Trophoblast cell (in vitro differentiated cells and primary cell): ENCODE measurements at places on chromosomes 2 and 18.

- no peaks in the 10 kb centered on the region for H3K36me3 ChIP-seq
- DNase-seq = no peak
- no peak overlapping the region for H3K27ac ChIP-seq
- H3K4me1 ChIP-seq = peaks cover 3% of the 10 kb centered on the region
These were observed 22.0 kb downstream of the EPC2 start for GRCh38 chr2:148666555-148666954.

DNA sequence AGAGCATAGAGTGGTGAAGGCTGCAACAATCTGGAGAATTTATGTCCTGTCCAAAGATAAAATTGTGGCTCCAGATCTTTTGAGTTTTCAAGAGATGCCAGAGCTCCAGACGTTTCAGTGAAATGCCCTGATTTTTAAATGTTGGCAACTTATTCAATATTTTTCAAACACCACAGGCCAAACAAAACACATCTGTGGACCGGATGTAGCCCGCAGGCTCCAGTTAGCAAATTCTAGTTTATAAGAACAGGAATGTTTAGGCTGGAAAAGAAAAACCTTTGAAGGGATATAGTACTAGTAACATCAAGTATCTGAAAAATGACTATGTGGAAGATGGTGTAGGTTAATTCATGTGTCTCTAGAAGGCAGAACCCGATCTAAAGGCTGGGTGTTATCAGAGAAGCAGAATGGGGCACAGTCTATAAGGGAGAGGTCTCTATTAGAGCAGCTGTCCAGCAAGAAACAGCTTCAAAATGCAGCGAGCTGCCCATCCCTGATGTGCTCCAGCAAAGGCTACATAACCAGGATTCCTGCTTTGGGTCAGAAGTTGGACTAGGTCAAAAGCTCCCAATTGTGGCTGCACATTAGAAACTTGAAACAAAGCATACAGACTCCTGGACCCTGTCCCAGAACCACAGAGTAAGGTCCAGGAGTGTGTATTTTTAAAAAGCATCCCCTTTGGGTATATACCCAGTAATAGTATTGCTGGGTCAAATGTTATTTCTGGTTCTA lies 105.9 kb downstream of the ANKRD44 start:
- no peaks in the 10 kb centered on the region for H3K36me3 ChIP-seq
- peaks cover 4% of the 10 kb centered on the region for H3K4me1 ChIP-seq
- H3K27me3 ChIP-seq = no peaks in the 10 kb centered on the region
- no peak overlapping the region for H3K4me3 ChIP-seq
- H3K27ac ChIP-seq = no peak overlapping the region

GRCh38 chr2:84972207-84972783 lies 1.3 kb downstream of the KCMF1 start:
- no peaks in the 10 kb centered on the region for H3K4me1 ChIP-seq
- peak overlapping the region; percentile 87 for H3K4me3 ChIP-seq
- peak overlapping the region; percentile 99 for H3K27ac ChIP-seq
- H3K36me3 ChIP-seq = no peaks in the 10 kb centered on the region

DNA sequence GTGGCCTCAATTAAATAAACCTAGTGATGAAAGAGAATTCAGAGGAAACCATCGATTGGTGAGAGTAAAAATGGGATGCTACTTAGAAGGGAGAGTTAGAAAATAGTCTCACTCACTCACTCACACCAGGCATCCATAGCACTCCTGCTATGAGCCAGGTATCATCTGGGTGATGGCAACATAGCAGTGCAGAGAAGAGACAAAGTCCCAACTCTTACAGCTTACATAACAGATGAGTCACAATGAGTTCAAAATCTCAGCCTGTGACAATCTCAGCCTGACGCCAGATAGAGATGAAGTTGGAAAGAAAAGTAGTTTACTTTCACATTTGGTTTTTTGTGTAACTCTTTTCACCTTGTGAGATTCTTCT lies 55.4 kb upstream of the THOC1 start:
- no peak overlapping the region for H3K4me3 ChIP-seq
- peaks cover 1% of the 10 kb centered on the region for H3K4me1 ChIP-seq
- peak; percentile 75 for DNase-seq
- H3K27me3 ChIP-seq = no peaks in the 10 kb centered on the region
- no peaks in the 10 kb centered on the region for H3K36me3 ChIP-seq

GRCh38 chr2:220887876-220888275 lies 684.2 kb downstream of the EPHA4 start:
- H3K4me1 ChIP-seq = peaks cover 2% of the 10 kb centered on the region
- H3K36me3 ChIP-seq = no peaks in the 10 kb centered on the region
- no peak overlapping the region for H3K4me3 ChIP-seq
- H3K27ac ChIP-seq = peak overlapping the region; percentile 73
- DNase-seq = no peak

DNA sequence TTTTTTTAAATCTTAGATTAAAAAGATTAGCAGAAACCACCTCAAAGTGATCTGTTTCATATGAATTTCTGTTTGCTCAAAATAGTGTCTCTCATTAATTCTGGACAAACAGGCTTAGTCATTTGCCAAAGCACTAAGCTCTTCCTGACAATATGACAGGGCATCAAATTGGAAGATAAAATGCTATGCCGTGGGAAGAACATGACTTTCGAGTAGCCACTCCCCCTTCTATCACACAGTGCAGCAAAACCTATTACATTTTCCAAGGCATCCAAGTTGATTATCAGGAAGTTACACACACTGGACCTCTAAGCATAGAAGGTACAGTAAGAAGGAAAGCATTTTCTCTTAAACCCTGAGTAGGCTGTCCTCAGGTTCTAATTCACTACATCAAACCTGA lies 89.5 kb downstream of the STK39 start:
- no peak for DNase-seq
- no peaks in the 10 kb centered on the region for H3K4me1 ChIP-seq
- no peak overlapping the region for H3K27ac ChIP-seq
- H3K36me3 ChIP-seq = no peaks in the 10 kb centered on the region
- H3K4me3 ChIP-seq = no peak overlapping the region
- no peaks in the 10 kb centered on the region for H3K27me3 ChIP-seq

DNA sequence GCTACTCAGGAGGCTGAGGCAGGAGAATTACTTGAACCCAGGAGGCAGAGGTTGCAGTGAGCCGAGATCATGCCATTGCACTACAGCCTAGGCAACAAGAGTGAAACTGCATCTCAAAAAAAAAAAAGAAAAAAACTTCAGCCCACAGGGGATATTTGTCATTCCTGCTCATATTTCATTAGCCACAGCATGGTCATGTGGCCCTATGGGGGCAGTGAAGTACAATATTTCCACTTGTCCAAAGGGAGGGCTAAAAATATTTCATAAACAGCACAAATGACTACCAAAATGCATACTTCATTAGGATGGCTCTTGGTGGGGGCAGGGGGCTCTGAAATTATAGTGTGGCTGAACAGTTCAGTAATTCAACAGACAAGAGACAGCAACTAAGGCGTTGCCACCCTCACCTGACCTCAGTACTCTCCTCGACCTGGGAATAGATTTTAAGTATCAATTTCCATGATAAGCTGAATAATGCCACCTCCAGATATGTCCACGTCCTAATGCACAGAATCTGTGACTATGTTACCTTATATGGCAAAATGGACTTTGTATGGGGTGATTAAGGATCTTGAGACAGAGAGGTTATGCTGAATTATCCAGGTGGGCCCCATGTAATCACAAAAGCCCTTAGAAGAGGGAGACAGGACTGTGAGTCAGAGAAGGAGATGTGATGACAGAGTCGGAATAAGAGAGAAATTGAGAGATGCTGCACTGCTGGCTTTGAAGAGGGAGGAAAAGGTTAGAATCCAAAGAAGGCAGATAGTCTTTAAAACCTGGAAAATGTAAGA lies 158.2 kb upstream of the CRIM1 start:
- no peaks in the 10 kb centered on the region for H3K4me1 ChIP-seq
- H3K4me3 ChIP-seq = no peak overlapping the region
- no peak for DNase-seq
- H3K27ac ChIP-seq = no peak overlapping the region

DNA sequence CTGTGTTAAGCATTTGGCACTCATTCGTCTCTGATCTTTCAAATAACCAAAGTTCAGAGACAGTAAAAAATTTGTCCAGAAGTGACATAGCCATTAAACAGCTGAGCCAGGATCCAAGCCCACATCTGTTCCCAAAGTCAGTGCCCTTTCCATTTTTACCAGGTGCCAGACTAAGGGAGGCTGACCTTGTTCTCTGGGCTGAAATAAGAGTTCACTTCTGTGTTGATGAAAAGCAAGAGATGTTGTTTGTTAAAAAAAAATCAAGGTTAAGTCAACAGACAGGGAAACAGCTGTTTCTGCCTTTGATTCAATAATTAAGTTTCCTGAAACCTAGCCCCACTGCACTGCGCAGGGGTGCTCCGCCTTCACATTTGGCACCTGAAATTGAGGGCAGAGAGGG lies 117.1 kb downstream of the PRKRA start:
- no peak overlapping the region for H3K4me3 ChIP-seq
- no peak for DNase-seq

DNA sequence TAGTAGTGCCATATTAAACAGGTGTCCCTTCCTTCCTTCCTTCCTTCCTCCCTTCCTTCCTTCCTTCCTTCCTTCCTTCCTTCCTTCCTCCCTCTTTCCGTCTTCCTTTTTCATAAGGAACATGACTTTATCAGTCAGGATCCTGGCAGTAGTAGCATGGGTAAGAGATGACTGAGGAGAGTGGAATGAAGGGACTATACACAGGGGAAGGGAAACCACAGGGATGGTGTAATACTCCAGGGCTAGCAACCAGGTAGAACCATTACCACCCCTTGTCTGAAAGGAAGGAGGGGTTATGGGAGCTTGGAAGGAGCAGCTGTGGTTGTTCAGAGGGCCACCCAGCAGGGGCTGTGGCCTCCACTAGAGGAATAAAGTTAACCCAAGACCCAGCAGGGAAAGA lies 23.2 kb upstream of the KDM3A start:
- no peaks in the 10 kb centered on the region for H3K27me3 ChIP-seq
- H3K36me3 ChIP-seq = no peaks in the 10 kb centered on the region
- no peak overlapping the region for H3K4me3 ChIP-seq
- DNase-seq = peak; percentile 60

GRCh38 chr2:228407821-228408220 lies 226.3 kb upstream of the SPHKAP start:
- no peaks in the 10 kb centered on the region for H3K36me3 ChIP-seq
- H3K27me3 ChIP-seq = no peaks in the 10 kb centered on the region
- H3K27ac ChIP-seq = no peak overlapping the region
- H3K4me1 ChIP-seq = no peaks in the 10 kb centered on the region
- DNase-seq = no peak

- H3K4me1 ChIP-seq = no peaks in the 10 kb centered on the region
- H3K27me3 ChIP-seq = no peaks in the 10 kb centered on the region
- no peak overlapping the region for H3K4me3 ChIP-seq
- H3K27ac ChIP-seq = no peak overlapping the region
- peaks cover 2% of the 10 kb centered on the region for H3K36me3 ChIP-seq
- no peak for DNase-seq
These were observed 166.2 kb downstream of the EIPR1 start for GRCh38 chr2:3211256-3212060.

DNA sequence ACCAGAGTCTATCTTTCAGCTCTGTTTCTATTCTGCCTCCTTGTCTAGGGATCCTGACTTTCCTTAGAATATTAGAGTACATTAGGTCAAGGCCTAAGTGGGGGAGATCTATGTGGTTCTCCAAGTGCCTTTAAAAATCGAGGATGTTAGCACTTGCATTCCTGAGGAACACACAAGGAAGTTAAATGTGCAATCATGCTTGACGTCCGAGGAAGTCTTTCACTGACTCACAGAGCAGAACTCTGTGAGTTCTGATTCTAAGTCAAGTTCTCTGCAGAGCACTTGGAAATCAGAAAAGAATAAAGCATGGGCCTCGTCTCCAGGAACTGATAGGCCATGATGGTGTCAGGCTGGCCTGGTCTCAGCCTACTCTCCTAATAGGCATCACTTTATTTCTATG lies 17.2 kb downstream of the FHOD3 start:
- no peak overlapping the region for H3K27ac ChIP-seq
- peaks cover 2% of the 10 kb centered on the region for H3K36me3 ChIP-seq
- peaks cover 20% of the 10 kb centered on the region for H3K4me1 ChIP-seq
- H3K27me3 ChIP-seq = no peaks in the 10 kb centered on the region
- no peak for DNase-seq

- no peaks in the 10 kb centered on the region for H3K27me3 ChIP-seq
- no peaks in the 10 kb centered on the region for H3K4me1 ChIP-seq
- H3K27ac ChIP-seq = no peak overlapping the region
- no peaks in the 10 kb centered on the region for H3K36me3 ChIP-seq
These were observed 22.3 kb downstream of the DTNB start for GRCh38 chr2:25651066-25651465.

- no peak for DNase-seq
- H3K4me1 ChIP-seq = no peaks in the 10 kb centered on the region
- H3K4me3 ChIP-seq = no peak overlapping the region
- no peak overlapping the region for H3K27ac ChIP-seq
- H3K27me3 ChIP-seq = no peaks in the 10 kb centered on the region
These were observed 36.3 kb downstream of the VSNL1 start for GRCh38 chr2:17576802-17577201.

GRCh38 chr2:191836853-191837769 lies 9.8 kb downstream of the CAVIN2 start:
- DNase-seq = no peak
- no peak overlapping the region for H3K4me3 ChIP-seq
- no peaks in the 10 kb centered on the region for H3K36me3 ChIP-seq
- H3K4me1 ChIP-seq = no peaks in the 10 kb centered on the region
